HTR-8/SVneo (cell line): ENCODE measurements at places on chromosomes 6 and 20.

DNA sequence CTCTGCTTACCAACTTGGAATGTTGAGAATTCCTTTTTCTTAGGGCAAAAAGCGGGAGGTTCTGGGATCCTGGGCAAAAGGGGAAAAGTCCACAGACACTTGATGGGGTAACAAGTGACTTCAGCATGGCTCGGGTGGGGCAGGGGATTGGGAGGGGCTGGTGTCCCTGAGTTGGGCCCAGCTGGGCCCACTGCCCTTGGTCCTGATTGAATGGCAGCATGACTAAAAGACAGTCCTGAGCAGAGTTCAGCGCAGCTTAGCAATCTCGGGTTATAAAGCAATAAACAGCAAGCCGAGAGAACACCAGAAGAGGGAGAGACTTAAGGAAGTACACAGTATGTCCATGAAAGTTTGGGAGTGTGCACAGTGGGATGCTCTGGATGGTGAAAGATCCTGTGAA lies 5.6 kb downstream of the PPP2R5D start:
- DNase-seq, result no peak

DNA sequence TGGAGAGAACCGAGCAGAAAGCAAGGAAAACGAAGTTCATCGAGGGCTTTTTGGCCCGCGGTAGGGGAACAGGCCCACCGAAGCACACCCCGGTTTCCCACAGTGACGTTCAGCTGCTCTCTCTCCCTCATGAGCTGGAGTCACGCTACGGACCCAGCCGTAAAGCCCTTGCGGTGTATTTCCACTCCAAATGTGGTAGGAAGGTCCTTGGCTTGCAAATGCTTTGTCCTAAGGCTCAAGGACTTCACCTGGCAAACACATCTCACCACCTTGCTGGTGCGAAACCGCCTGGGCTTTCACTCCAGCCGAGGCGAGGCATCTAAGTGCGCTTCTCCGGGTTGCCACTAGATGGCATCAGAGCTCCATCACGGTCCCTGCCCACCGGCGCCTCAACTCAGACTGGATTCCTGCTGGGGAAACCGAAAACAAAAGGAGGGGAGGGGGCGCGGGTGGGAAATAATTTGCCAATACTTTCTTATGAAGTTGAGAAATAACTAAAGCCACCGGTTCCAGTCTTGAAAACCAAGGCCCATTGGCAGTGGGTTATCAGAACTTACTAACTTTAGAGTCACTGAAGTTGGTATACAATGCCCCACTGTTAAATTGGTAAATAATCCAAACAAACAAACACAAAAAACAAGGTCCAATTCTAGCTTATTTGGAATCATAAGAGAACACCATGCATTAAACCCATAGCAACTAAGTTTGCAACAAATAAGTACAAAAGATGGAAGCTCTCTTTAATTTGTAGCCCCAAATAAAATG lies 13.4 kb upstream of the FOXC1 start:
- peak; percentile 80 for DNase-seq

DNA sequence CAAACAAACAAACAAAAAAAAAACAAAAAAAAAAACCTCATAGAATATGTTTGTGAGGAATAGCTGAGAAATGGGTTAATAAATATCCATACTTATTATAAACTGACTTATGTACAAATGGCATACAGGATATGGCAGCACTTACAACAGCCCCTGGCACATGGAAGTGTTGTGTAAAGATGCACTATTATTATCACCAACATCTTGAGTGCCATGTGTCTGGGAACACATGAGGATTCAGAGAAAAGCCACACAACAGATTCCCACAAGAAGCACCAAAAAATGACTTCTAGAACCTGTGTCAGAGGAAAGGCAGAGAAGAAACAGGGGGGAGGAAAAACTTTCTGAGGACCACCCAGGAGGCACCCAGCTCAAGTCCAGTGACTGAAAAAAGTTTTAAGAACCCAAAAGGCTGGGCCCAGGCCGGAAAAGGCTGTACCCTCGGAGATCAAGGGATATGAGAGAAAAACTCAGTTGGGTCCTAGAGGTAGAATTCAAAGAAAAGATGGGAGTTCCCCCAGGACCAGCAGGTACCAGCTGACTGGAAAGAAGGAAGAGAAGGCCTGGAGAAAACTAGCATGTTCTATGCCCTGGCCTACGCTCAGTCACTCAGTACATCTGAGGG lies 9.4 kb upstream of the TAF8 start:
- no peak for DNase-seq

DNA sequence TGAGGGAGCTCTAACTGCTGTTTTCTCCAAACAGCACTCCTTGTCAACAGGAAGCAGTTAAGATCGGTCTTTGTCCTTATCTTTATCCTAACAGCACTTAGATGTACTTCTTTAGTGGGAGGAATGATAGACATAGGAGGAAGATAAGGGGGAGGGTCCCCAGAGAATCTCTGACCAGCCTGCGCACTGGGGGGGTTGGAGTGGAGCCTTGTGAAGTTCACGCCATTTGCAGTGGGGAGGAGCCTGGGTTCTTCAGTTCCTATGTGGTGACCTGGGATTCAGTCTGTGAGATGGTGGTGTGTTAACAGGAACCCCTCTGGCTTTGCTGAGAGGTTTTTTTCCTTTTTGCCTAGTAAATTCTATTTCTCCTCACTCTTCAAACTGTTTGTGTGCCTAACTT lies 18.1 kb upstream of the ASCC3 start:
- DNase-seq, result no peak

DNA sequence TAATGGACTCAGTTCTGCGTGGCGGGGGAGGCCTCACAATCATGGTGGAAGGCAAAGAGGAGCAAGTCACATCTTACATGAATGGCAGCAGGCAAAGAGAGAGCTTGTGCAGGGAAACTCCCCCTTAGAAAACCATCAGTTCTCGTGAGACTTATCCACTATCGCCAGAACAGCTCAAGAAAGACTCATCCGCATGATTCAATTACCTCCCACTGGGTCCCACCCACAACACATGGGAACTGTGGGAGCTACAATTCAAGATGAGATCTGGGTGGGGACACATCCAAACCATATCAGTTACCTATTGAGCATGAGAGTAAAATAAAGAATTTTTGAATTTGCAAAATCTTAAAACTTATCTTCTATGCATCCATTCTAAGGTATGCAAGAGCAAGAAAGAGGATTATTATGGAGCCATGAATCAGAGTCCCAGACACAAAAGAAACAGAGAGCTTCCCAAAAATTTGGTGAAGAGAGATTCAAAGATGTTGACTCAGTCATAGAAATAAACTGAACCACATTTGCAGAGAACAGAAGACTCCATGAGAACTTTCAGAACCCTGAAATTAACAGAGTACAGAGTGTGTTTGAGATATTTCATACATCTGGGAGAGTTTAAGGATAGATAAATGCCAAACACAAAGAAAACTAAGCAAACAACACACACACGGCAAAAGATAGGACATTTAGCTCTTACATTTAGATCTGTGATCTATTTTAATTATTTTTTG lies 17.1 kb upstream of the MOXD1 start:
- no peak for DNase-seq

GRCh38 chr20:46400828-46401477 lies 5.5 kb downstream of the ELMO2 start:
- DNase-seq, result peak; percentile 38

DNA sequence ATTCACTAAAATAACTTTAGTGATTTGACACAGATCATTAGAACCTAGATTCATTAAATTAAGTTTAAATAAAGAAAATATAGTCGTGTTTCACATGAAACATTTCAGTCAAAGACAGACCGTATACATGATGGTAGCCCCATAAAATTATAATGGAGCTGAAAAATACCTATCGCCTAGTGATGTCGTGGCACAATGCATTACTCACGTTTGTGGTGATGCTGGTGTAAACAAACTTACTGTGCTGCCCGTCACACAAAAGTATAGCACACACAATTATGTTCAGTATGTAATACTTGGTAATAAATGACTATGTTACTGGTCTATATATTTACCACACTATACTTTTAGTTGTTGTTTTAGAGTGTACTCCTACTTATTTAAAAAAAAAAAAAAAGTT lies 17.3 kb downstream of the DST start:
- no peak for DNase-seq

GRCh38 chr20:7136886-7137285 lies 369.4 kb downstream of the BMP2 start:
- DNase-seq, result no peak

GRCh38 chr6:29763491-29764289 lies 40.5 kb downstream of the HLA-F start:
- no peak for DNase-seq

- DNase-seq, result no peak
Measured at GRCh38 chr20:53903652-53903987, 166.8 kb downstream of the BCAS1 start.

DNA sequence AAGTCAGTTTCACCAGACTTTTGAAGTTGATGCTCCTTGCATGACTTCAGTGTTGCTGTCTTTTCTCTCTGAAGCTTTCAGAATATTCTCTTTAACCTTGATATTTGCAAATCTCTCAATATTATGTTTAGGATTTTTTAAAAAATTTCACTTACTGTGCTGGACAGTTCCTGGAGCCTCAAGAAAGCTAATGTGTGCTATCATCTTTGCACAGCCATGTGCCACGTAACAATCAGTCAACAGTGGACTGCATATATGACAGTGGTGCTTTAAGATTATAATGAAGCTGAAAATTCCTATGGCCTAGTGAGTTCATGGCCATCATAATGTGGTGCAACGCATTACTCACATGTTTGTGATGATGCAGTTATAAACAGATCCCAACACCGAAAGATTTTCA lies 59.1 kb upstream of the OGFRL1 start:
- no peak for DNase-seq

GRCh38 chr6:8245726-8246125 lies 143.4 kb upstream of the EEF1E1 start:
- DNase-seq, result no peak

DNA sequence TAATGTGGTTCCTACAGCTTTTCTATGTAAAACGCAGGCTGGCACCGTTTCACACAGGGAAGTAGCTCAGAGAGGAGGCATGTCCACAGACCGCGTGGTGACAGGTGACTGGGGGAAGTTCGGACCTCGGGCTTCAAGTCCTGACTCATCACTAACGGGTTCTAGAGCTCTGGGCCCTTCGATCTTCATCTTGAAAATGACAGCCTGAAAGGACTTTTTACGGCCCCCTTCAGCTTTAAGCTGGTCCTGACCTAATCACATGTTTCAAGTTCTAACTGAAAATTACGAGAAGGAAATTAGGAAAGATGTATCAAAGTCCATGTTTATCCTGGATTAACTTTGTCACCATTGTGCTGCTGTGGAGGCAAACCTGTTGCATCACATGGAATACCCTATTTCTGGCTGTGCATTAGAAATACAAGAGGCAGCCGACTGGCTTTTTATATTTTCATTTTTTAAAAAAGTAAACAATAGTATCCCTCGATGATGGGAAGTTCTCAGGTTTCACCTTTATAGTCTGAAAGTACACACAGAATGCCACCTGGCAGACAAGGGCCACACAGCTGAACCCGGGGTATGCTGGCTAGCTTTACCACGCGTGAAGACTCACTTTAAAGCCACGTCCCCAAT lies 2.0 kb downstream of the MAN1A1 start:
- DNase-seq, result no peak

GRCh38 chr20:57306747-57307146 lies 22.9 kb upstream of the SPO11 start:
- DNase-seq, result no peak

GRCh38 chr6:113971741-113972140 lies 793 bp upstream of the HDAC2 start:
- DNase-seq, result no peak

- DNase-seq, result no peak
Measured at GRCh38 chr6:141117874-141118273, 1014.9 kb upstream of the GJE1 start.

- DNase-seq, result no peak
Measured at GRCh38 chr6:106745197-106745770, 115.9 kb downstream of the QRSL1 start.

DNA sequence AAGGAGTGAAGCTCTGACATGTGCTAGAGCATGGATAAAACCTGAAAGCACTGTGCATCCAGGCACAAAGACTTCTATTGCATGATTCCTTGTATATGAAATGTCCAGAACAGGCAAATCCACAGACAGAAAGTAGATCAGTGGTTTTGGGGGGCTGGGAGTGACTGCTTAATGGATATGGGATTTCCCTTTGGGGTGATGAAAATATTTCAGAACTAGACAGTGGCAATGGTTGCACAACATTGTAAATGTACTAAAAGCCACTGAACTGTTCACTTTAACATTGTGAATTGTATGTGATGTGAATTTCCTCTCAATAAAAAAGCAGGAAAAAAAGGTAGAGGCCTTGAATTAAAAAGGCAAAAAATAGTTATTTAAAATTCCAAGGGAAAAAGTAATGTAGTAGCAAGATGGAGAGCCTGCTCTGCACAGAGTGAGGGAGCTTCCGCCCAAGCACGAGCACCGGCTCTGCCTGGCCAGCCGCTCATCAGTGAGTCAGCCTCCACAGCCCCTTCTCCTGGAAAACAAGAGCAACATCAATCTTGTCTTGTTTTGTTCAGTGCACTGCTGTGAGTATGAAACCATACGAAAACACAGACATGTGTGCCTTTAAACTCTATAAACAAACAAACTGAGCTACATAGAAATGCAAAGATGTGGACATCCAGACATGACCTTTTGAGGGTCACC lies 74.6 kb upstream of the THBS2 start:
- DNase-seq, result peak; percentile 42

DNA sequence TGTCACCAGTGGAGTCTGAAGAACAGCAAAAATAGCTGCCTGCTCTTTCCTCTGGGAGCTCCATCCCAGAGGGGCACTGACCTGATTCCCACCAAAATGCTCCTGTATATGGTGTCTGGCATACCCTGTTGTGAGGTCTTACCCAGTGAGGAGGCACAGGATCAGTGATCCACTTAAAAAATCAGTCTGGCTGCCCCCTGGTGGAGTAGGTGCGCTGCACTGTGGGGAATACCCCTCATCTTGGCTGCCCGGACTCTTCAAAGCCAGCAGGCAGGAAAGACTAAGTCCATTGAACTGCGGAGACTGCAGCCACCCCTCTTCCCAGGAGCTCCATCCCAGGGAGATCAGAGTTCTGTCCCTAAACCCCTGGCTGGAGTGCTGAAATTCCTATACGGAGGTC lies 230.9 kb upstream of the HTR1E start:
- no peak for DNase-seq

DNA sequence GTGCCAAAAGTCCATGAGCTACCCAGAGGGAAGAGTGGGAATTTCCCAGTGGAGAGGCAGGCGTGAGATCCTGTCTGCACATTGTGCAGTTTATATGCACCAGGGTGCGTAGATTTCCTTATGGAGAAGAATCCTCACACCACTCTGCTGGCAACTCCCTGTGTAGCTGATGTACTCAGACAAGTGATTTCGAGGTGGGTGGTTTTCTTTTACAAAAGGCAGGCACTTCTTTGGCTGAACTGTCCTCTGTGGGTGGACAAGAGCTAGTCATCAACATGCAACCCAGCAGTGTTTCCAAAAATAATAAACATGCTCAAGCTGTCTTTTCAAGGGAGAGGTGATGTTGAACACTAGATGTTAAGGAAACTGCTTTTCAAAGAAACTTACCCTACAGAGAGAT lies 121.7 kb upstream of the NXT1 start:
- no peak for DNase-seq

GRCh38 chr20:37596890-37597536 lies 69.3 kb upstream of the BLCAP start:
- no peak for DNase-seq
